ENCODE measurements at places on chromosomes 16 and 17. TPM values are rescaled to one million over a fixed set of nuclear protein-coding genes. Genes with fewer than 3 reads are reported as not detected.

LYZL6 gene
- not detected for total RNA-seq

G6PC1 gene
- total RNA-seq, result not detected

MYOCD gene
- 0.03 TPM for total RNA-seq

DRC3 gene
- total RNA-seq, result 0.49 TPM

KRTAP3-2 gene
- total RNA-seq, result not detected

MRPL27 gene
- 85.2 TPM for total RNA-seq

TVP23A gene
- 0.11 TPM for total RNA-seq

PALB2 gene
- total RNA-seq, result 27.3 TPM
